ENCODE measurements at places on chromosomes 1 and 21.
A peak's percentile ranks its signal among the peaks of the same experiment; 100 is the strongest.

- DNase-seq: no peak
These were observed 661 bp downstream of the PLEKHO1 start for GRCh38 chr1:150150133-150151021.

DNA sequence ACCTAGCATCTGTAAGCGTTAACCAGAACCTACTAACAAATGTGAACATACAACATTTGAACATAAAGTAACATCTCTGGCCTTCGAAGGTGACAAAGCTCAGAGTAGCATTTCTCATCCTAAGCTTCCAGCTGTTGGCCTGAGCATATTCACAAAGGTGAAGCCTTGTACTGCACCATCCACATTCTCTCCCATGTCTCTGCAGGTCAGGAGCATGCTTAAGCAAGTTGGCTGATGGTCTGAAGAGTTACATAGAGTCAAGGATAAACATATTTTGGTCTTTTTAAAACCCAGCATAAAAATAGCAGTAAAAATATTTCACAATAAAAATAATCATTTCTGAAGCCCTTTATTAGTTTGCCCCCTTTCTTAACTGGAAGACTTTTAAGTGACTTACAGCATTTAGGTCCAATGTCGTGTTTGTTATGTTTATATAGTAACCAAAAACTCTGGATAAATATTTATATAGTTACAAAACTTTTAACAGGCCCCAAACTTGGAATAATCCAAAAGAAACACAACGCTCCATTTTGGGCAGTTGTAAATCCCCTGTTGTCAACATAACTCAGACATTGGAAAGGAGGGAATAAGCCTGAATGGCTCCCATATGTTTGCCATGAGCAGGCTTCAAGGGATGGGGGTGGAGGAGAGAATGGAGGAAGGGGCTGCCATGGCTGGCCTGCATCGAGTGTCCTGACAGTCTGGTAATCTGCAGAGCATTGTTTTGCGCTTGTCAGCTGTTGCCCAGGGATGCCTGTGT lies 42.8 kb upstream of the ENAH start:
- no peak for DNase-seq

DNA sequence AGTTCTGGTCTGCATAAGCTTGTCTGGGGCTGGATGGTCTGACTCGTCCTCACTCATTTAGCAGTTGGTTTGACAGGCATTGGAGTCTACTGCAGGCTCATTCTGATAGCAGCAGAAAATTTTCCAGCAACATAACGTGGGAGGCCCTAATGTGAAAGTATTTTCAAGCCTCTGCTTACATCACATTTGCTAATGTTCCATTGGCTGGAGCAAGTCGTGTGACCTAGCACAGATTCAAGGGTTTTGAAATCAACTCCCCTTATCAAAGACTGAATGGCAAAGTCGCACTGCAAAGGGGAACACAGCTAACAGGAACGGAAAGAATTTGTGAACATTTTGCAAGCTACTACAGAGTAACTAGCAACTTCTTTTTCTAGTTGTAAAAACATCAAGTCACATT lies 2.3 kb upstream of the USH2A start:
- no peak for DNase-seq

- DNase-seq: no peak
These were observed 364.7 kb downstream of the SMYD3 start for GRCh38 chr1:246142320-246142893.

DNA sequence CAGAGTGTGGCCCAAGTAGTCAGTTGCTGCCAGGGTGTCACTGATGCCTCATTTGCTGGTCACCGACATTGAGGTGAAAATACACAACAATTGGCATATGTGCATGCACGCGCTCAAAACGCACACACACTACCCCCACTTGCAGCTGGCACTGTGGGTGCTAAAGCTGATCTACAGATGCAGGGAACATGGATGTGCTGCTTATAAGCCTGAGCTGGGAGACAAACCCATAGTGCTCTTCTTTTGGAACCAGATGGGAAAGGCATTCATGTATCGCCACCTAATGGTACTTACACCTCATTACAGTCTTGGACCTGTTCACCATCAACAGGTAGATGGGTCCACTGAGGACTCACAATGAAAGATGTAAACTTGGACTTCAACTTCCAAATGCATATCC lies 70.3 kb upstream of the CAMK1G start:
- no peak for DNase-seq

DNA sequence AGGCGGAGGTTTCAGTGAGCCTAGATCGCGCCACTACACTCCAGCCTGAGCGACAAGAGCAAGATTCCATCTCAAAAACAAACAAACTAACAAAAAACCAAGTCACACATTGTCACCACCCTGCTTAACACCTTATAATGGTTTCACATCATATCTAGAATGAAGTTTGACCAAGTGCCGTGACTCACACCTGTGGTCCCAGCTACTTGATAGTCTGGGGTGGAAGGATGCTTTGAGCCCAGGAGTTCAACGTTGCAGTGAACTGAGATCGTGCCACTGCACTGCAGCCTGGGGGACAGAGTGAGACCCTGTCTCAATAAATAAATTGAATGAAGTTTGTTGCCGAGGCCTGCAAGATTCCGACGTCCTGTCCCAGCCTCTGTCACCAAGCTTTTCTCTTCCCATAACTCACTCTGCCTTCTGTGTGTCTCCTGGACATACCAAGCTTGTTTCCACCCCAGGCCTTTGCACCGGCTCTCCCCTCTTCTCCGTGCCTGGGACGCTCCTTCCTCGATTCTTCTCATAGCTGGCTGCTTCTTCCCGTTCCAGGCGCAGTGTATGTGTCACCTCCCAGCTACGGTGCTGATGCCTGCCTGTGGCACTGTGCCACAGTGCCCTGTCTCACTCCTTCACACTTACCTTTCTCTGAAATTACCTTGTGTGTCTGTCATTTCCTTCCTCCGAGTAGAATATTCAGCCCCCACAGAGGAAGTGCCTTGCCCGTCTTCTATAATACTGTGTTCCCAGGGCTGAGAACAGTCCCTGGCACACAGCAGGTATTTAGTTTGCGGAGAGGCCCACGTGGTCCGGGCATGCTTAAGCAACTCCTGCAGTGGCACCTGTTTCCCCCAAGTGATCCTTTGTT lies 3.8 kb upstream of the SELENON start:
- DNase-seq: peak; percentile 40

DNA sequence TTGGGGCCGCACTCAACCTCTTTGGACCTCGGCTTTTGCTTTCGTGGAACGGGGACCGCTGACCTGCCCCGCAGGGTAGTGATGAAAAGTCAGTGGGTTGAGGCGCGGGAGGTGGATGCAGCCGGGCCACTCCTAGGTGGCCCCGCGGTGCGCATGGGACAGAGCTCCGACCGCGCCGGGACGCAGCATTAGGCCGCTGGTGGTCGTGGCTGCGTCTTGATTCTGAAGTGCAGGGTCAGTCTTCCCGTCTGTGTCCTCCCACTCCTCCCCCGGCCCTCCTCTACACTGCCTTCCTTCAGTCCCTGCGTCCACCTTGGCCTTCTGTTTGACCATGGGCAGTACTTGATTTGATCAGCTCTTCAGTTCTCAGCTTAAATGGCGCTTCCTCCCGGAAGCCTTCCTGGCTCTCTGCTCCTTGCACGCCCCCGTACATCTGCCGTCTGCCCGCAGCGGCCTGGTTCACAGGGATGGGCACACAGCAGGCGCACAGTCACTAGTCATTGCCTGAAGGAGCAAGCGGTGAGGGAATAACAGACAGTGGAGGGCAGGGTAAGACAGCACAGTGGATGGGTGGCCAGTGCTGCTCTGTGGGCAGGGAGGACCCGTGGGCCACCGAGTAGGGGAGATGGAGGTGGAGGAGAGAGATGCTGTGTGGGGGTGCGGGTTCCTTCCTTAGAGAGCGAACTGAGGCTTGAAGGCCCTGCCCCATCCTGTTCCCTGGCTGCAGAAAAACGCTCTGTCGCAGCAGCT lies 633 bp downstream of the THEMIS2 start:
- no peak for DNase-seq

DNA sequence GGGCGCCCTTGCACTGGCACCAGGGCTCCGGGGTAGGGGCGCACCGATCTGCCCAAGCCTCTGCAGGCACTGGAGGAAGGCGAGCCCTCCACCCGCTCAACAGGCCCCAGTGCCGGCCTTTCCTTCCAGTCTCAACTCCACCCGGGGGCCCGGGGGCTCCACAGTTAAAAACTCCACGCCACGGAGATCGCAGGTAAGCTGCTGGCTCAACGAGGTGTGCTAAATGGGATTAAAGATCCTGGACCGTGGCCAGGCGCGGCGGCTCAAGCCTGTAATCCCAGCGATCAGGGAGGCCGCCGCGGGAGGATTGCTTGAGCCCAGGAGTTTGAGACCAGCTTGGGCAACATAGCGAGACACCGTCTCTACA lies 536 bp downstream of the HSF2BP start:
- DNase-seq: no peak

All from stimulated activated CD8-positive, alpha-beta memory T cell treated with anti-CD3 and anti-CD28 coated beads, Interleukin-15, amount 100 ng/mL, for 48 hours (primary cell).